ENCODE measurements at places on chromosomes 13 and 19. TPM values are rescaled to one million over a fixed set of nuclear protein-coding genes. Genes with fewer than 3 reads are reported as not detected.

Gene FPR3
- 44.5 TPM for total RNA-seq

Gene ZNF709
- total RNA-seq: 2.3 TPM

Gene NALCN
- 0.19 TPM for total RNA-seq

Gene BRSK1
- 1.2 TPM for total RNA-seq

Gene SBK2
- total RNA-seq: not detected

Gene SLC25A41
- total RNA-seq: not detected

Gene ASPDH
- not detected for total RNA-seq

Gene LGALS14
- total RNA-seq: not detected

Gene TPTE2
- total RNA-seq: 0.19 TPM

Gene ZNF177
- 0.48 TPM for total RNA-seq

Gene ZNF738
- total RNA-seq: 2.4 TPM

Gene HSD17B14
- 9.4 TPM for total RNA-seq

Gene RDH13
- total RNA-seq: 8.2 TPM

Gene PSMC4
- total RNA-seq: 85.5 TPM

Gene ZFP30
- 8.3 TPM for total RNA-seq

Gene SKA3
- total RNA-seq: not detected

Gene PGLYRP2
- total RNA-seq: not detected

GRCh38 chr13:81106348-81106747 is 765.4 kb upstream of the SPRY2 start:
- DNase-seq: no peak

GRCh38 chr19:35260694-35261304 is 8.0 kb upstream of the USF2 start:
- peak; percentile 77 for DNase-seq

DNA sequence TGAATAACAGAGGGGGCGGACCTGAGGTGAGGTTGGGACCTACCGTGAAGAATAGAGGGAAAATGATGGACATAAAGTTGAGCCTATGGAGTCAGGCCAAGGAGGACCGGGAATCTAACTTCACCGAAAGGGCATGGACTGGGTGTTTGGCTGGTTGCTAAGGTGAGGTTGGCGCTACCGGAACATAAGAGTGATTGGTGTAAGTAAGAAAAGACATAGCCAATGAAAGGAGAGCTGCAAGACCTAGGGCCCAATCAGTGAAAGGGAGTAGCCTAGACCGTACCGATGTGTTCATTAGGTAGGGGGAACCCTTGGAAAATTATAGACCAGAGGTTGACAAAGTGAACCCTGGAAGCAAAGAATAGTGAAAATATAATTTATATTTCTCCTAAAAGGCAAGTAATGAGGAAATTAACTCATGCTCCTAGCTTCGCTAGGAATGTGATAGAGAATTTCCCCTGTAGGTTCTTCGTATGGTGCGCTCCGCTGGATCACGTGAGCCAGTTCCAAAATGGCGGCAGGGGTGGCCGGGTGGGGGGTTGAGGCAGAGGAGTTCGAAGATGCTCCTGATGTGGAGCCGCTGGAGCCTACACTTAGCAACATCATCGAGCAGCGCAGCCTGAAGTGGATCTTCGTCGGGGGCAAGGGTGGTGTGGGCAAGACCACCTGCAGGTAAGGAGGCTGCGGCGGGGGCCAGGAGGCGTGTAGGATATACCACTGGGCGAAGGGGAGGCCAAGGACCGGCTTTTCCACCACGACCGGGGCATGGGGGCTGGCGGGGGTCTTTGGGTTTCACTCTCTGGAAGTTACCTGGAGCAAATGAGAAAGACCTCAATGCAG is at the start of gene GET3:
Gene GET3, plus strand, starts transcription at position 503 of the 840 bp plus-strand sequence. Its CDS starts 9 bp downstream, at position 512.
- peak; percentile 91 for DNase-seq

DNA sequence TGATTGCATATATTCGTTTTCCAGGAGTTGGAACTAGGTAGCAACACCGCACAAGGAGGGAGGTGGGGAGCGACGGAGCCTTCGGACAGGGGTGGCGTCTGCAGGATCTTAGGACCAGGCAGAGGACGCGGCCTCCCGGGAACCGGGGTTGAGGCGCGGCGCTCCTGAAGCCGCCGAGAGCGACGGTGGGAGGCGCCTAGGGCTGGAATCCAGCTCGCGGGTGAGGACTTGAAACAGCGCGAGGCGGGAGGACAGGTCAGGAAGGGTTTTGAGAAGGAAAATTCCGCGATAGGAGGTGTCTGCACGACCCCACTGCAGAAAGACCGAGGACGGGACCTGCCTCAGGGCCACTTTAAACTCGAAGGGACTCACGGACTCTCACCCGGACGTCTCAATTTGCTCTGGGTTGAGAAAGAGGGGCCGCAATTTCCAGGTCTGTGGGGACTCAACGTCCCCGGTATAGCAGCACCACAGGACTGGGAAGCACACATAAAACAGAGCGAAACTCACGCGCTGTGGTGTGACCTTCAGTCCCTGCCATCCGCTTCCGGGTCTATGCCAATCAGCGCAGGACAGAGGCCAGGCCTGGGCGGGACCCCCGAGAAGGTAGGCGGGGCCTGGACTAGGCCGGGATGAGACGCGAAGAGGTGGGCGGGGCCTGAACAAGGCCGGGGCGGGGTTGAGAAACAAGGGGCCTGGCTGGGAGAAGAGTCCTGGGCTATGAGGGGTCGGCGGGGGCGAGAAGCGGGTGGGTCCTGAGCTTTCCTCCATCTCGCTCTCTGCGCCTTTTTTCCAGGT is at the start of gene ZNF320:
Gene ZNF320, minus strand, starts transcription at position 498 of the 798 bp plus-strand sequence. CDS start 7,380 bp downstream, outside the sequence.
- DNase-seq: peak; percentile 98

- DNase-seq: no peak
Observed at GRCh38 chr19:3684817-3685410, 15.4 kb downstream of the PIP5K1C start.

GRCh38 chr13:98143157-98143553 is 261 bp downstream of the FARP1 start:
- no peak for DNase-seq

GRCh38 chr13:70391678-70392077 is 283.4 kb upstream of the KLHL1 start:
- DNase-seq: no peak

GRCh38 chr19:1883784-1884183 is 1.5 kb downstream of the ABHD17A start:
- no peak for DNase-seq

GRCh38 chr19:51566489-51567100 is 4.5 kb upstream of the ZNF175 start:
- DNase-seq: no peak

- no peak for DNase-seq
Observed at GRCh38 chr13:30313311-30313710, 6.0 kb upstream of the KATNAL1 start.

DNA sequence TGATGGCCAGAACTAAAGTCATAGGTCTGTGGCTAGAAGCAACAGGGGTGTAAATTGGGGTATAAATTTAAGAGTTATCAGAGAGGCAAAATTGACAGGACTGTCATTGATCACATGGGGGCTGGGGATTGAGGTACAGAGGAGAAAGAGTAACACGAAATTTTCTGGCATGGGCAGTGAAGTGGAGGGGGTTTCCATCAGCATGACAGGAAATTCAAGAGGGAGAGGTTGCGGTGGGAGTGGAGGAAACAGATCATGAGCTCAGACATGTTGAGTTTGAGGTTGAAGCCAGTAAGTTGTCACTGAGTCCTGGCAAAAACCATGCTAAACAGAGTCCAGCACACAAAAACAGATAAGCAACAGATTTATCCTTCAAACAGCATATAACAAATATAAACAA is 192.1 kb upstream of the TSC22D1 start:
- no peak for DNase-seq

GRCh38 chr19:7562646-7563393 is 27.3 kb downstream of the PNPLA6 start:
- no peak for DNase-seq

- DNase-seq: no peak
Observed at GRCh38 chr13:52651897-52652195, 790 bp upstream of the SUGT1 start.

GRCh38 chr13:100159584-100159983 is 70.7 kb downstream of the PCCA start:
- DNase-seq: no peak

DNA sequence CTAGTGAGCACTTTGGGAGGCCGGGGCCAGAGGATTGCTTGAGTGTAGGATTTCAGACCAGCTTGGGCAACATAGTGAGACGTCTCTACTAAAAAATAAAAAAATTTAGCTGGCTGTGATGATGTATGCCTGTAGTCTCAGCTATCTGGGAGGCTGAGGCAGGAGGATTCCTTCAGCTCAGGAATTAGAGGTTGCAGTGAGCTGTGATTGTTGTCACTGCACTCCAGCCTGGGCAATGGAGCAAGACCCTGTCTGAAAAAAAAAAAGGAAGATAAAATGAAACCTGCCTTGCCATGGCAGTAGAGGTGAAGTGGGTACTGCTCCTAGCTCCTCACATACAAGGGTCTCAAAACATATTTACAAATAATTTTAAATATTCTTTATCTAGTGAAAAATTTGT is 7.4 kb downstream of the UCHL3 start:
- no peak for DNase-seq

DNA sequence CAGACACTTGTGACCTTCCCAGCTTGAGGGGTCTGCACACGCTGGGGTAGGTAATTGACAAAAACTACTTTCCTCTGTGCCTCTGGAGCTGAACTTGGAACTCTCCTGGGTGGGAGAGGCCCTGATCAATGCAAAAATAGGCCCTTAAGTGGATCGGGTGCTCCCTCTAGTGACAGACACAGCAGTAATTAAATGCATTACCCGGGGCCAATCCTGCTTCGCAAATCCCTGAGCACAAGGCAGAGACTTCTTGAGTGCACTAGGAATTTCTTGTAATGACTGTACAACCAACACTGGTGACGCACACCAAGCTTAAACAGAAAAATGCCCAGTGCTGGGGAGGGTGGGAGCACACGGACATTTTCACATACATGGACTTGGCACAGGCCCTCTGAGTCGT is 10.6 kb upstream of the UBE2S start:
- no peak for DNase-seq

- no peak for DNase-seq
Observed at GRCh38 chr13:91544723-91545122, 146.3 kb downstream of the GPC5 start.

GRCh38 chr13:43686557-43686956 is 100.2 kb downstream of the ENOX1 start:
- DNase-seq: no peak

GRCh38 chr13:21957833-21958232 is 287.0 kb downstream of the FGF9 start:
- DNase-seq: no peak

- no peak for DNase-seq
Observed at GRCh38 chr19:45784096-45784495, 1.8 kb upstream of the DMPK start.

DNA sequence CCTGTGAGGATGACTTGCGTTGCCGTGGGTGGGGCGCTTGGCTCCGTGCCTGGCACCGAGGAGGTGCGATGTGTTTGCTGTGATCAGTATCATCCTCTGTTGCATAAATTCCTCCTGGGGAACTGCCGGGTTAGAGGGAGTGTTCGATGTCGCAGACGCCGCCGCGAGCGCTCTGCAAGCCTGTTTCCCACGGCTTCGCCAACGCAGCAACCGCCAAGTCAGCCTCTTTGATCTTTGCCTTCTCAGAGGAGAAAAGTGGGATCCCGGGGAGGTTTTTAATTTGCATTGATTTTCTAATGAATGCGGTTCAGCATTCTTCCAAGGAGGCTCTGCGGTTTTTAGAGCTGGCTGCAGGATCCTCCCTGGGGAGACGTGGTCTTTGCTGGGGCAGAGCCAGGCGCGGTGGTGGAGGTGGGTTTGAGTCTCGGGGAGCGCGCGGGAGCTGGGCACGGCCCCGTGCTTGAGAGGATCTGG is 7.6 kb downstream of the GPR32 start:
- DNase-seq: no peak

DNA sequence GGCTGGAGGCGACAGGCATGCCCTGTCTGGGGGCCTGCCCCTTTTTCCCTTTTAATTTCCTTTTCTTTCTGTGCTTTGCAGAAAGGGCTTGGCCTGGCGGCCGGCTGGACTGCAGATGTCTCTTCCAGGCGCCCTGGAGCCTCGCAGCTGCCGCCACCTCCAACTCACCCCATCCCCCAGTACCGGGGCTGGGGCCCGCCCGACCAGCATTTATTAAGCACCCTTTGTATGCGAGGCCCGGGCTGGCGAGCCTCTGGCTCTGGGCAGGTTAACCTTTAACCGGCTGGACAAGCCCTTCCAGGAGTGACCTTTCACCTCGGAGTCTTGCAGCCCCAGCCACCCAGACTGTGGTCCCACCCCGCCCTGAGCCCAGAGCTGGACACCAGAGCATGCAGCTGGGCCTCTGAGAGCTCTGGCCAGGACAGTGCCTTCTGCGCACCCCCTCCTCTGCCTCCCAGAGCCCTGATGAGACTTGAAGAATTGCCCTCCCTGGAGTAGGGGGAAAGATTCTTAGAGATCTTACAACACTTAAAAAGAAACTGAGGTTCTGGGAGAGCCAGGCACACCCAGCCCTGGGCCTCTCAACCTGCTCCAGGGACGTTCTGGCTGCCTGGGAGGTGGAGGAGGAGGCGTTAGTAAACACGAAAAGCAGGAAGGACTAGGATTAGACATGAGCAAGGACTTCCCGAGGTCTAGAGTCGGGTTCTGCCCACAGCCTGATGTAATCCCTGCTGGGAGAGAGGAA is 1.1 kb upstream of the NR2F6 start:
- DNase-seq: no peak

DNA sequence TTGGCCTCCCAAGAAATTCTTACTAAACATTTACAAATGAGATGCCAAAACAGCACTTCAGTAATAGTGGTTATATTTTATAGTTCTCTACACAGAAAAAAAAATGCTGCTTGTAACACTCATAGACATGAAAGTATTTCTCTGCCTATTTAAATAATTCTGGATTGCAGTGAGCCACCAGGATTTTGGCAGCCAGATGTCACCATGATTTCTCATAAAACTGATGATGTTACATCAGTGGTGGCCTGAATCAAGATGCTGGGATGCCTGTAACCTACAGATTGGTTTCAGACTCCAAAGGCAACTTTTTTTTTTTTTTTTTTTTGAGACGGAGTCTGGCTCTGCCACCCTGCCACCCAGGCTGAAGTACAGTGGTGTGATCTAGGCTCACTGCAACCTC is 2.7 kb upstream of the CAPS start:
- DNase-seq: no peak

GRCh38 chr19:46406976-46407375 is 6.4 kb downstream of the CCDC8 start:
- DNase-seq: no peak

DNA sequence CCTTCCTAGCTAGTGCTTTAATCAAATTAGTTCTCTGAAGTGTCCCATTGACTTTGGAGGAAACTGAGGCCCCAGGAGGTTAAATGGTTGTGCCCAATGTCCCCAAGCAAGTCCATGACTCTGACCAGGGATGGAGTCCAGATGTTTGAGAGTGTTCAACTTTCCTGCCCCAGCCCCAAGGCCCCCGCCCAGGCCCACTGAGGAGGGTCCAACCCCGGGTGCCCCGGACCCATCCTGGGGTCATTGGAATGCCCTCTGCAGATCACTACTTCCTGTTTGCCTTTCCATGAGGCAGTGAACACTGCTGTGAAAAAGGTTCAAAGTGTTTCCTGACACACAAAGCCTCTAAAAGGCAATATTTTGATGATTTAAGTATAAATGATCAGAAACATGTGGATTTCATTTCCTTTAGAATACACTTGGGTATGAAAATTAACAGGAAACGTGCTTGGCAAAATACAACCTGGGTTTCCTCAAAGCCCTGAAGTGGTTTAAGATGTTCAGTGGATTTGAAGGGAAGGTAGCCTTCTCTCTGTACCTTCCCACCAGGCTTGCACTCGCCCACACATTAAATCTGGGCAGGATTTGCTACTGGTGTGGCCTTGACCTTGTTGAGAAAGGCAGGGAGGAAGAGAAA is 335.7 kb downstream of the TSHZ3 start:
- no peak for DNase-seq
